ENCODE measurements at places on chromosomes 5 and 9.

GRCh38 chr9:87546704-87547103 lies 49.0 kb downstream of the DAPK1 start:
- no peak for DNase-seq

DNA sequence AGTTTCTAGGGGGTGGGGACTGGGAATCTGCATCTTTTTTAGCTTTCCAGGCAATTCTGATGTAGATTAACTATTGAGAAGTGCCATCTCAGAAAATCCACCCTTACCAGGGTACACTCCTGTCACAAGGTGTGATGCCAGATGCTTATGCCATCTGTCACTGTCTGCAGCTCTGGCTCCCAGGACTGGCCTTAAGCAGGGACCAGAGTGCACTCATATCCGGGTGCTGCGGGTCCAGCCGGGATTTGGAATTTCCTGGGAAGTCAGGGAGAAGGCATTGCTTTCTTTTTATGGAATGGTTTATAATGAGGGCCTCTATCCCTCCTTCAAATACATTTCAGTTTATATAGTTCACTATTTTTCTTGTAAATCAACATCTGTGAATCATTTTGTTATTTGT lies 92.6 kb downstream of the TMEM174 start:
- no peak for DNase-seq

DNA sequence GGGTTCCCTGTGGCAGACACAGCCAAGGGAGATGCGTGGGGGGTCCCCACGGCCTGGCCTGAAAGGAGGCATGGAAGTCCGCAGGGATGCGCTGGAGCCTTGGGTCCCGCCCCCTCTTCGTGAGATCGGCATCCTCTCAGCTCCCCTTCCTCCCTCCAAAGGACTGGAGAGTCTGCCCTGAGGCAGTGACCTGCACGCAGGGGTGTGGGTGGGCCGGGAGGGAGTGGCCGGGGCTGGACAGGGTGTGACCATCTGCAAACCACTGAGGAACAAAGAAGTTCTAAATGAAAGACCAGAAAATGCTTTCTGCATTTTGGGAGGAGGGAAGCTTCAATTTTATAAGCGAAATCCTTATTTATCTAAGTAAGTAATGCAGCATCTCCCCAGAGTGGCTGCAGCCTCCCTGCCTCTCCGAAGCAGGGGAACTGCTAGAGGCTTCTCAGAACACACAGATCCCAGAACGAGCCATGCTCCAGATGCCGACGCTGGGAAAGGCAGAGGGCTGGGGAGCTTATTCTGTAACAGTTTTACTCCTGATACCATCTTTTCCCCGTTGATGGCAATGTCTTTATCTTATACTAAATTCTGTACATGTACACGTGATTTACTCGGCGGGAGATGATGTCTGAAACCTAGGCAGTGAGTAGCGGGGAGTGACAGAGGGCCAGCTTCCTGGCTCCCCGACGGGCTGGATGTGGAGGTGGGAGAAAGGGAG lies 221.7 kb downstream of the FANCC start:
- no peak for DNase-seq

- no peak for DNase-seq
These were observed 70.6 kb downstream of the RXRA start for GRCh38 chr9:134396825-134397224.

DNA sequence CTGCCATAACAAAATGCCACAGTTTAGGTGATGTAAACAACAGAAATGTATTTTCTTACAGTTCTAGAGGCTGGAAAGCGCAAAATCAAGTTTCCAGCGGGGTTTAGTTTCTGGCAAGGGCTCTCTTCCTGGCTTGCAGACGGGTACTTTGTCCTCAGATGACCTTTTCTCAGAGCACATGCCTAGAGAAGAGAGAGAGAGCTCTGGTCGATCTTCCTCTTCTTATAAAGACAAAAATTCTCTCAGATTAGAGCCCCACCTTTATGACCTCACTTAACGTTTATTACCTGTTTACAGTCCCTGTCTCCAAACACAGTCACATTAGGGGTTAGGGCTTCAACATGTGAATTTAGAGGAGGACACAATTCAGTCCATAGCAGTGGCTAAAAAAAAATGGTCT lies 119.7 kb downstream of the CETN3 start:
- DNase-seq = no peak

GRCh38 chr9:16950051-16950450 lies 79.6 kb upstream of the BNC2 start:
- no peak for DNase-seq

DNA sequence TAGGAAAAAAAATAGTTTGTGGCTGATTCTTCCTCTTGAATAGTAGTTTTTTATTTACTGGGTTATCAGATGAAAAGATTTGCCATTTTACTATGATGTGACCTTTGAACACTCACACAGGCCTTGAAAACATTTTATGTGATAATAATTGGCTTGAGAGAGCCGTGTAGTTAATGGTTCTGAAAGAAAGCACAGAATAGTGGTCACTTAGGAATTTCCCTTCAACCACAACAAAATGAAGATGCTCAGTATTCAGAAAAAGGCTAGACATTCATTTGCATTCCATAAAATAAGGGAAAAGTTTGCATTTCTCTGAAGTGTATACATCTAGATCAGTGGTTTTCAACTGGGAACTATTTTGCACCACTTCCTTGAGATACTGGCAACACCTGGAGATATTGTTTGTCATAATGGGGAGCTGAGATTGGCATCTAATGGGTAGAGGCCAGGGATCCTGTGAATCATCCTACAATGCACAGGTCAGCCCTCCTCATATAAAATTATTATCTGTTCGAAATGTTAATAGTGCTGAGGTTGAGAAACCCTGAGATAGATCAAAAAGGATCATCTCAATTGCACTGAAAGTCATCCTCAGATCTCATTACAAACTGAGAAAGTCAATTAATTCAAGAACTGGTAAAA lies 446.4 kb upstream of the CCNG1 start:
- DNase-seq = no peak

GRCh38 chr9:90288275-90288639 lies 354.4 kb downstream of the DIRAS2 start:
- no peak for DNase-seq

- DNase-seq = no peak
These were observed 39.0 kb downstream of the SEMA4D start for GRCh38 chr9:89458768-89459496.

DNA sequence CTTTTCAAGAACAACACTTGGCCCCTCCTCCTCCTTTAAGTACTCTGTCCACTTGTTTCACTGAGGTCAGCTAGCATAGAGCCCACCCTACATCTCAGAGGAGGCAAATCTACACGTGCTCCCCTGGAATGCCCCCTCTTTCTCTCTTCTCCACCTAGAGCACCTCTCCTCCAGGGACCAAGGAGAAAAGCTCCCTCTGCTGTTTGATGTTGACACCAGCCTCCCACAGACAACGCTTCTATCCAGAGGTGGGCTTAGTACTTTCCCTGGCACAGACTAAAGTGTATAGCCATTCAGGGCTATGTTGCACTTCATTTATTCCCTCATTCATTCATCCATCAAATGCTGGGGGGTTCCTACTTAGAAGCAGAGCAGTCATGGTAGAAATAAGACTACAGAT lies 68.2 kb upstream of the TAF1L start:
- DNase-seq = no peak

- DNase-seq = no peak
These were observed 2125.4 kb upstream of the WWC1 start for GRCh38 chr5:166166071-166166470.

- no peak for DNase-seq
These were observed 33.9 kb upstream of the ALDH1B1 start for GRCh38 chr9:38358390-38359296.

DNA sequence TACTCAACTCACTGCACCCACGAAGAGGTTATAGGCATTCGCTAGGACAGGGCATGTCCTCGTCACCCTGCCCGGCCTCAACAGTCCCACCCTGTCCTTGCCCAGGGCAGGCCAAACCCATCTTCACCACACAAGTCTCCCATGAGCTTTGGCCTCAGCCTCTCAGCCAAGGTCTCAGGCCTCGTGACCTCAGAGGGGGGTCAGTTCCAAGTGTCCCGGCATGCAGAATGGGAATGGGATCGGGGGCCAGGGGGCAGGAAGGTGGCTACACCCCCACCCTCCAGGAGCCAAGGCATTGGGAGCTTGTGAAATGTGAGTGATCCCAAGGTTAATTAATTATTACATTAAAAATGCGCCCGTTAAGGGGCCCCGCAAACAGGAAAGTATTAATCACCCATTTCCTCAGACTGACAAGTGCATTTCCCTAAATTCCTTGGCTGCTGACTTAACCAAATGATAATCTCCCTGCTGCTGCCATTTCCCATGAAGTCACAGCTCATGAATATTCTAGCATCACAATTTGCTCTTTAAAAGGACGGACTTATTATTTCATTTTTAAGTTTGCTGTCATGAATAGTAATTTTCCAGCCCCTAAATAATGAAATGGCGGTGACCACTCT lies 8.0 kb upstream of the UBAC1 start:
- DNase-seq = no peak

Measured in T47D (cell line).